ENCODE measurements at places on chromosomes 3 and 15.

DNA sequence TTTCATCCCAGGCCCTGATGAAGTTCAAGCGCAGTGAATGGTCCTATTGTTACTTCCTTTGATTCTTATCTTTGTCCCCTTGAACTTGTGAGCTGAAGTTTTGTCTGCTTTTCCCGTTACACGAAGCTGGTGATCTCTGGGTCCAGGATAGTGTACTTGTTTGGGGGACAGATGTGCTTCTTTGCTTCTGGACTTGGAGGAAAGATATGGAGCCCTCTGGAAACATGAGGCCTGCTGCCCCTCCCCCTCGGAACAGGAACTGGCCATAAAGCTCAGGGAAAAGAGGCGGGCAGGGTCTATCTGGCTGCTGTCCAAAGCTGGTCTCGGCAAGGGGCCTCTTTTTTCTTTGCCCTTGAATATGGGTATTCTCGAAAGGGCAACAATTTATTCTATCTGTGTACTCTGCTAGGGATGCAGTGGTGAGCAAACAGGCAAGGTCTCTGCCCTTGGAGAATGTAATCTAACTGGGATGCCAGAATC is 47.6 kb downstream of the IDH2 start:
- no peak for DNase-seq

- no peak for DNase-seq
Measured at GRCh38 chr15:26032162-26032846, 169.2 kb upstream of the ATP10A start.

GRCh38 chr3:25265284-25265683 is 162.8 kb upstream of the RARB start:
- no peak for DNase-seq

GRCh38 chr3:37892927-37893600 is 31.4 kb downstream of the CTDSPL start:
- peak; percentile 41 for DNase-seq

DNA sequence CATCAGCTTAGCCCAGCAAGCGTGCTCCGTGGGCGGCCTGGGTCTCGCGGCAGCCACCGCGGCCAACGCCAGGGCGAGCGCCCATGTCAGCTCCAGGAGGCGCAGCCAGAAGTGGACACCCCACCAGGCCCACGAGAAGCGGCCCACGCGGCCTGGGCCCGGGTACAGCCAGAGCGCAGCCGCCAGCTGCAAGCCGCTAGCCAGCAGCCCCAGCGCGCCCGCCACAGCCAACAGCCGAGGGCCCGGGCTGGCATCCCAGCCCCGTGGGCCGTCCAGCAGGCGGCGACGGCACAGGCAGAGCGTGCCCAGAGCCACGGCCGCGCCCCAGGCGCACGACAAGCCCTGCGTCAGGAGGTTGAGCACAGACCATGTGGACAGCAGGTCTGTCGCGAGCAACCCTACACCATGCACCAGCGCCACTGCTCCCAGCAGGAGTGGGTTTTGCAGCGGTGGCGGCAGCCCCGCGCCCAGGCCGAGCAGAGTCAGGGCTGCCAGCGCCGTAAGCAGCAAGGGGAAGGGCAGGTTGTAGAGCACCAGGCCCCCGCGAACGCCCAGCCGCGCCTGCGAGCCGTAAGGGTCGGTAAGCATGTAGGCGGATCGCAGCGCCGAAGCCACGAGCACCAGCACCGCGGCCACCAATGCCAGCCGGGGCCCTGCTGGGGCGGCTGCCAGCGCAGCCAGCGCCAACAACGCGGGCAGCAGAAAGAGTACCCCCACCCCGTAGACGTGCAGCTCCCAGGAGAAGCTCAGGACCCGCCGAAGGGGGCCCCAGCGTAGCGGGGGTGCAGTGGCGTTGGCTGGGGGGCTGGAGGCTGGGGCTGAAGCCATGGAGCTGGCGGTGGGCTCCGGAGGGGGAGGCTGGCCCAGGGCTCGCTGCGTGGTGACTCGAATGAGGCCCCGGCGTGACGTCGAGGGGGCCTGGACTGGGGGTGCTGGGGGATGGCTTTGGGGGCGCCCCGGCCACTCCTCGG is 4.9 kb downstream of the PRRT3 start:
- peak; percentile 88 for DNase-seq

- DNase-seq = no peak
Measured at GRCh38 chr15:90814191-90814821, 54.1 kb upstream of the FURIN start.

GRCh38 chr3:42025370-42026138 is 63.7 kb upstream of the ULK4 start:
- DNase-seq = peak; percentile 97

DNA sequence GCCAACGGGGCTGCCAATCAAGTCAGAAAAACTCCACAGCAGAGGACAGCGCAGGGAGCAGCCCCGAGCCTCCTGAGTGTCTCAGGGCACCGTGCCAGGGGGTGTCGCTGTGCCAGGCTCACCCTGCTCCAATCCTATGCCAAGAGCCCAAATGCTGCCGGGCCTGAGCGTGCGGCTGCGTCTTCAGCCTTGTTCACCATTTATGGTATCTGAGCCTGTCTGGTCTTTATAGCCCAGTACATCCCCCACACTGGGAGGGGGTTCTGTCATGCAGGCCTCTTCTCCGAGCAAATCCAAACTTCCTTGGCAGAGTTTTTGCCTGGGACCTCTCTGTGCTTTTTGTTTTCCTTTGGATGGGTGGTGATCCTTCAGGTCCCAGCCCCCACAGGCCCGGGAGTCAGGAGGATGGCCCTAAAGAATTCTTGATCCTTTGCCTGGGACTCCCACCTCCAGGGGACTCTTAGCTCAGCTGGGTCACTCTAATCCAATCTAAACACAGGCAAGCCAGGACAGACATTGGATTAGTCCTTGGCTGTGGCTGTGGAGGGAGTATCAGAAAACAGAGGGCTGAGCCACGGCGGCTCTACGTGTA is 135.1 kb upstream of the HACD2 start:
- no peak for DNase-seq

GRCh38 chr3:14118400-14119381 is 6.0 kb downstream of the CHCHD4 start:
- DNase-seq = no peak

- DNase-seq = no peak
Measured at GRCh38 chr3:105853801-105854432, 14.9 kb downstream of the CBLB start.

DNA sequence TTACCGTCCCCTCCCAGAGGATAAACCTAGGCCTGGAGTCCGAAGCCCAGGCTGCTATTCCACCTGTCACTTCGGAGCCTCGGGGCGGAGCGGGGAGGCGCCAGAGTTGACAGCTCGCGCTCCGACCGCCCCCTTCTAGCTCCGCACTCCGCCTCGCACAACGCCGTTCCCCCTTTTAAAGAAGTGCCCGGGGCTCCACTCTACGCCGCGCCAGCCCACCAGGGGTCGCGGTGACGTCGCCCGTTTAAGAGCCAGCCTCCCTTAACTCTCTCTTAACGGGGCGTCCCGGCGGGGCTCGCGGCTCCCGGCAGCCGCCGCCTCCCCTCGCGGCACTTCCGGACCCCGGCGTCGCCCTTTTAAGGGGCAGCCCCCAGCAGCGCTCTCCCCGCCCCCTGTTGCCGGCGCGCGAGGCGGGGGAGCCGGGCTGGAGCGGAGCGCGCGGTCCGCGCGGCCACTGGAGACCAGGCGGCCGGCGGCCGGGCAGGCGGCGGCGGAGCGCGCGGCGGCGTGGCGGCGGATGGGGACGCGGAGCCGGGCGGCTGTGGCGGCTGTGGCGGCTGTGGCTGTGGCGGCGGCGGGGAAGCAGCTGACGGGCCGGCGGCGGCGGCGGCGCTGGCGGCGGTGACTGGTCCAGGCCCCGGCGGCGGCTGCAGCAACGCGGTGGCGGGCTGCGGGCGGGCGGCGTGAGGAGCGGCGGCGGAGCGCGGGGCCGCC is at the start of gene INAFM2:
INAFM2 (plus strand) TSS at position 454 of the 714 bp plus-strand sequence. CDS start 364 bp downstream, outside the sequence.
- peak; percentile 91 for DNase-seq

GRCh38 chr3:183958775-183959174 is 58.9 kb downstream of the ABCC5 start:
- DNase-seq = no peak

DNA sequence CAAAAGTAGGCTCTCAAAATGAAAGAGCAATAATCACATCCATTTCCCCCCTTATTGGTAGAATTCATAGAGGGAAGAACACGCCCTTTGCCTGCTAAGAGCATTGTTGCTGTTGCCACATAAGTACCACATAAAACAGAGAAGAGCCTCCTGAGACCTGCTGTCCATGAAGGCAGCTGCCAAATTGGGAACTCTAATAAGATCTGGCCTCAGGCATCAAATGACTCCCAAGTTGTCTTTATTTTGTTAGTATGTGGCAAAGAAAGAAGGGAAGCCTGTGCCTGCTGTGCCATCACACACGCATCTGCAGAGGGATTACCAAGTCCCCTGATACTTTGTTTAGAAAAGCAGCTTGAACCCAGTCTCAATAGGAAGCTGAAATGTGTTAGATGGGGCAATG is 23.9 kb downstream of the VGLL3 start:
- DNase-seq = no peak

DNA sequence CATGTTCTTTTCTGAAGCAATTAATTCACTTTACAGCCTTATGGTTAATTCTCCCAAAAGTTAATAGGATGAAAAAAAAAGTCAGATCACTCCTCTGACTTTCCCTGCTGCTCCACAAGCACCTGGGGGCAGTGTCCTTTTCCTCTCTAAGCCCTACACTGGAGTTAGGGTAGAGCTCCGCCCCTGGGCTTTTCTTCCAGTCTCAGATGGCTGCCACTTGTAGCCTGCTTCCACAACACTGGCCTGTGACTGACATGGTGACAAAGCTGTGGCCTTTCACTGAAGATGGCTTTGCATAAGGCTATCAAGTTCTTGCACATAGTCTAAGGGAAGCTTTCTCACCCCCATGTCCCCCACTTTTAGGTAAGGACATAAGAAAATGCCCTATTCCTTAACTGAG is 1.3 kb upstream of the MON1A start:
- peak; percentile 53 for DNase-seq

- DNase-seq = no peak
Measured at GRCh38 chr15:83192742-83193141, 14.9 kb downstream of the HDGFL3 start.

GRCh38 chr3:83941990-83942745 is 1016.6 kb upstream of the CADM2 start:
- DNase-seq = no peak

DNA sequence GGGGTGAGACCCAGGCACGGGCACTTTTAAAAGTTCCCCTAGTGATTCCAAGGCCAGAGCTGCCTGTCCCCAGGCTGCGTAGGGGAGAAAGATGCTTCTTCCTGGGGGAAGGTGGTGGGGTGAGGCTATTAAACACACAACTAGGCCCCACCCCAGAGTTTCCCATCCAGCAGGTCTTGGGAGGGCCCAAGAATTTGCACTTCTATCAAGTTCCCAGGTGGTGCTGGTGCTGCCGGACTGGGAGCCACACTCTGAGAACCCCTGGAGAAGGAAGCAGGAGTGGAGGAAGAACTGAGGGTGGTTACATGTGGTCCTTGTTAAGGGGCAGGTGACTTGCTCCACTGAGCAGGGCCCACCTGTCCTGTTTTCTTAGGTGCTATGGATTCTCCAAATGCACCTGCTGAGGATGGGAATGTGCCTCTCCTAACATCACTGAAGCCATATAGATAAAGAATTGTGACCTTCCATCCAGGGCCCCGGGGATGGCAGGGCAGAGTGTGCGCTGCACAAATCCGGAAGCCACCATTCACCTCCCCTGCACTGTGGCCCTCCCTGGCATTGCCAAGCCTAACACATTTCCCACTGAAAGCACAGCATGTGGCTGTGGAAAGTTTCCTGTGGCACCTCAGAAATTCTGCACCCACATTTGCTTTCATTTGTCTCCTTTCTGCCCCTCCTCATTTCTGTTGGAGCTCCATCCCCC is 111.5 kb upstream of the MEF2A start:
- no peak for DNase-seq

DNA sequence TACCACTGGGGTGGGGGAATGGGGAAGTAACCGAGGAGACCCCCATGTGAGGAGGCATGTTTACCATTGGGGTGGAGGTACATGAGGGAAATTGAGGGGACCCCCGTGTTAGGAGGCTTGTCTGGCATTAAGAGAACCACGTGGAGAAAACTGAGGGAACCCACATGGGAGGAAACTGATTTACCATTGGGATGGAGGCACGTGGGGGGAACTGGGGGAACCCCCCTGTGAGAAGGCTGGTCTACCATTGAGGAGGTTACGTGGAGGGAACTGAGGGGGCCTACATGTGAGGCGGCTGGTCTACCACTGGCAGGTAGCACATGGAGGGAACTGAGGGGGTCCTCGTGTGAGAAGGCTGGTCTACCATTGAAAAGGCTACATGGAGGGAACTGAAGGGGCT is 159.4 kb downstream of the FBLN2 start:
- DNase-seq = no peak

GRCh38 chr3:146250449-146251382 is at the start of gene PLSCR4:
PLSCR4 (minus strand) TSS chr3:146251105; CDS start chr3:146222071, 29,034 bp downstream.
- peak; percentile 77 for DNase-seq

DNA sequence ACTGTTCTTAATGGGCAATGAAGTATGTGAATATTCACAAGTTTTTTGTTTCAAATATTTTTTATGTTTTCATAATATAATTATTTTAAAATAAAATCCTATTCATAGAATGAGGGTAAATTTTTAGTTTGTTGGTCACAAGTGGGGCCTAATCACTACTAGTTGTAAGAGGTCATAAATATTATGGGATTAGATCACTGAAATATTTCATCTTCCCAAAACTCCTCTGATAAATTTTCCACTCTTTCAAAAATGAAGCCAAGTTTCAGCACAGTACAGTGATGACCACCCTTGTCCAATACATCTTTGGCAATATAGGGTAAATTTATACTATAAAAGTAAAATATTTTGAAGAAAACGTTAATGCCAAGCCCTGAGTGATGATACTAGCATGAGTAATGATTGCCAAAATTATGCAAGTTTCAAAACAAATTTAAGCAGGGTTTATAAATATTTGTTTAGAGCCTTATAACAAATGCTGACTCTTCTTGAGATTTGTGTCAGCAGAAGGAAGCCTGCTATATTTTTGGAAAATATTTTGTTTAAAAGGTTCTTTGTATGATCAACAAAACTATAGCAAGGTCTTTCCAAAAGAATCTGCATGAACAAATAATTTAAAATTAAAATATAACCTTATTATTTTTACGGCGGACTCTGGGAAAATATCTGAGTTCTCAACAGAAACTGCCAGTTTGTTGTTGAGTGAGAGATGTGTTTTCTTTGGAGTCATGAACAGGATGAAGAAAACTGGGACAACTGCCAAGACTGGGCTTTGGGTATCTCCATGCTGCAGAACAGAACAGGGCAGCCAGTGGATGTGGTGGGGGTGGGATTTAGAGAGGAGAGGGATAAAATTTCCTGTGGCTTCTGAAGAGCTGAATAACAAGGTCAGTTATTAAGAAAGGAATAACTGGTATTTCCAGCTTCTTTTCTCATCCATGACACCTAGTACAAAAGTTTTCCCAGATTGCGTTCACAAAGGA is 17.9 kb upstream of the TM4SF1 start:
- peak; percentile 61 for DNase-seq

- peak; percentile 71 for DNase-seq
Measured at GRCh38 chr15:38252481-38253350, at the start of gene SPRED1. SPRED1 (plus strand) TSS chr15:38252836; CDS start chr15:38253186, 350 bp downstream.

GRCh38 chr15:75349851-75350588 is 3.2 kb downstream of the NEIL1 start:
- DNase-seq = peak; percentile 39

DNA sequence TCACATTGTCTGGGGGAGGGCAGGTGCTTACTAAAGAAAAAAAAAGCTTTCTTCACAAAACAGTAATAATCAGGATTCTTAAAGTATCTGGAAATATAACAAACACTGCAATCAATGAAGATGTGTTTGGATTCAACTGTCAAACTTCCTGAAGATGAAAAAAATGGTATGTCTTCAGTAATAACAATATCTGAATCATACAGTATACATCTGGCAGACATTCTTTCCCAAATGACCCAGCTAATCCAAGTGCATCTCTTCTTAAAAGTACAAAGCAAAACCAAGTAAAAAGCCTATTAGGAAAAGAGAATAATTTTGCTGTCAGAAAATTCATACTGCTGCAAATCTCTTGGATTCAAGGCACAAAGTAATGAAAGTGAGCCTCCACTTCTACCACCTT is 145.0 kb upstream of the MCTP2 start:
- DNase-seq = peak; percentile 11
